Osteocyte (in vitro differentiated cells): ENCODE measurements at places on chromosomes 5 and 9. TPM values are rescaled to one million over a fixed set of nuclear protein-coding genes. Genes with fewer than 3 reads are reported as not detected.

TUT7 gene
- 24.8 and 30.2 TPM in 2 replicates for total RNA-seq

MGAT4B gene
- total RNA-seq, result 185 and 198 TPM in 2 replicates

DNA sequence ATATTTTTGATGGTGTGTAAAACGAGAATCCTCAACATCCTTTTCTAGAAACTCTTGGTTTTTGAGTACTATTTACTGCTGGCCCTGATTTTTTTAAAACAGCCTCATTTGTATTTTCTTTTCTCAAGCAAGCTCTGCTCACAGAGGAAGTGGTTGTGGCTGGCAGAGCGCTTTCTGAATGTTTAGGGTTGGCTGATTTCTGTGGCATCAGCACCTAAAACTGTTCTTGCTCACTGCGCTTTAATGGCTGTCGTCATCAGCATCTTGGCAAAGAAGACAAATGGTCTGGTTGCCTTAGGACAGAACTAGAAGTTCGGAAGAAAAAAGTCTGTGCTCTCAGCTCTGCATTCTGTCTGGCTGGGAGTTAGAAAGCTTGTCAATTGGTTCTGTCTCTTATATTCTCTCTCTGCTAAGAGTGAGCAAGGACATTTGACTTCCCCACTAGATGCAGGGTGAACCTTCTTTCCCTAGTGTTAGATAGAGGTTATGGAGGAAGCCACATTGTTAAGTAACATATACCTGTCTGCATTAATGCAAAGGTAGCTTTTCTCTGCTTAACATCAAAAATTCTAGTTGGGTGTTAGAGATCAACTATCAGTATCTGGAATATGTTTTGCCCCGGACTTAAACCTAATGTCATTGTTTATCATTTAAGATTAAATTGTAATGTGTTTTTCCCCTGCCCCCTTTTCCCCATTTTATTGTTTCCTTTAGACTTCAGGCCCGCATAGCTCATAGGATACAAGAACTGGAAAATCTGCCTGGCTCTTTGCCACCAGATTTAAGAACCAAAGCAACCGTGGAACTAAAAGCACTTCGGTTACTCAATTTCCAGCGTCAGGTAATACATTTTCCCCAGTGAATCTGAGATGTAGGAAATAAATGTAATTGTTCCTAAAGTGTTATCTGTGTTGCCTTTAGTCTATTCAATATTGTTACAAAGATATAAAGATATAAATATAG is 39.0 kb downstream of the SMARCA2 start:
- DNase-seq, result no peak

AJM1 gene
- 4.4 and 4.5 TPM in 2 replicates for total RNA-seq

DNA sequence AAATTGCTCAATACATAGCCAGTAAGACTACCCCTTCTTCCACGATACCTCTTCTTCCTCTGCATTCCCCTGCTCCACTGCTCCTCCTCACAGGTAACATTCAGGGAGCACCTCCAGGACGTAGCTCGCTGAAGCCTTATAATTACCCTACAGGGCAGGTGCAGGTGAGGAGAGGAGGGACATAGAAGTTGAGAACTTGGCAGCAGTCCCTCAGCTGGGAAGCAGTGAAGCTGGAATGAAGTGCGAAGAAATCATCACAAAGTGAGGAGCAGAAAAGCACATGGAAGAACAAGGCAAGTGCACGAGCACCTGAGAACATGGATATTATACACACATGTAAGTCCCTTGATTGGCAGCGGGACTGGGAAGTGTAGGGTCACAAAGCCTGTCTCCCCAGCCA is 118.2 kb downstream of the HSD17B3 start:
- DNase-seq, result no peak

DNA sequence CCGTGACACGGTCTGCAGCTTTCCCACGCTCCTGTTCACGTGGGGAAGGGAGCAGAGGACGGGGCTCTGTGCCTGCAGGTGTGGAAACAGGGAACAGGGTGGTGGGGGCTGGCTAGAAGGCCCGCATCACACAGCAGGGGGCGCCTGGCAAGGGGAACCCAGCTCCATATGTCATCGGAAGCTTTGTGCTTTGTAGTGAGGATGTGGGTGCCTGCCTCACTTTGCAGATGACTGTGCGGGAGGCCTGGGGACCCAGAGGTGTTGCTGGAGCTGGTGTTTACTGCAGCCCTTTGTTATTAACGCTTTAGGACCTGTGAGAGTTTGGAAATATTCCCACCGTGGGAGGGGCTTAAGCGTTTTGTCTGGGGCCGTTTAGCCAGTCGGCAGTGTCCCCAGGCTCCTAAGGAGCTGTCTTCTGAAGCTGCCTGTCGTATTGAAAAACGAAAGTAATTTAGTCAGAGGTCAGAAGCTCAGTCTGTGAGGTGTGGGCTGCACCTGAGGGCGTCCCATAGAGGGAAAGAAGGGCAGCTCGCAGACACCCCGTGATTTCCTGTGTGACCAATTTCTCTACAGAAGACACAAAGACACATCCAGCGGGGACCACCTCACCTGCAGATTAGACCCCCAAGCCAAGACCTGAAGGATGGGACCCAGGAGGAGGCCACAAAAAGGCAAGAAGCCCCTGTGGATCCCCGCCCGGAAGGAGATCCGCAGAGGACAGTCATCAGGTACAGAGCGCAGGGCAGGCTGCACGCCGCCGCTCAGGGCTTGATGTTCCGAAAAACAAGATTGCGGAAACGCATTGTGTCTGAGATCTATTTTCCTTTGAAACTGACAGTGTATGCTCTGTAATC is 9.1 kb downstream of the MAN1B1 start:
- no peak for DNase-seq

DNA sequence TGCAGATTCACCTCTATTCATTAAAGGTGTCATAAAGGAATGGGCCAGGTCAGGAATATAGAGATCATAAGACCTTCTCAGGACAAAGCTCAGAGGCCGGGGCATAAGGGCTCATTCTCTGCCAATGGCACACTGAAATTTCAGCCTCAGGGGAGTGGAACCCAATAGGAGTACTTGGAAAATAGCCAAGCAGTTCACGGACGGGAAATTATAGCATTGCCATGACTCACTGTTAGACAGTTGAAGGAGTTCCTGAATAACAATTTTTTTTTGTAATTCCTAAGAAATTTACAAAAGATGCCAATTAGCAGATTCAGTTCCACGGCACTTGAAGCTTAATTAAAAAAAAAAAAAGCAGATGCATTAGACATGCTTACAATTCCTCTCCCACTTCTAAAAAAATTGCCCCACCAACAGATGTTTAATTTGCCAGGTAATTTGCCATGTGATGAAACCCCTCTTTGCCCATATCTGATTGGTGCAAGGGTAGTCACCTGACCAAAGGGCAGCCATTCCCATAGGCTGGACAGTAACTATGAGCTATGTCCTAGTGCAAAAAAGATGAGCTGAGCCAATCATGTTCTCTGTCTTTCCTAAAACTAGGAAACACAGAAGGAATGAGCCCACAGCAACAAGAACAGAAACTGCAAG is 58.6 kb downstream of the PTCD2 start:
- DNase-seq, result no peak
